NCI-H2029 treated with DMSO at 0.1 percent for 48 hours (cell line): ENCODE measurements at places on chromosomes 7 and 10.
A peak's percentile ranks its signal among the peaks of the same experiment; 100 is the strongest.

GRCh38 chr10:64503429-64503828 lies 982.2 kb downstream of the REEP3 start:
- no peak for DNase-seq

GRCh38 chr10:125843603-125844329 lies 20.4 kb downstream of the BCCIP start:
- no peak for DNase-seq

GRCh38 chr7:42107484-42108240 lies 129.3 kb downstream of the GLI3 start:
- DNase-seq, result no peak

GRCh38 chr7:27965650-27966049 lies 214.9 kb downstream of the JAZF1 start:
- DNase-seq, result no peak

DNA sequence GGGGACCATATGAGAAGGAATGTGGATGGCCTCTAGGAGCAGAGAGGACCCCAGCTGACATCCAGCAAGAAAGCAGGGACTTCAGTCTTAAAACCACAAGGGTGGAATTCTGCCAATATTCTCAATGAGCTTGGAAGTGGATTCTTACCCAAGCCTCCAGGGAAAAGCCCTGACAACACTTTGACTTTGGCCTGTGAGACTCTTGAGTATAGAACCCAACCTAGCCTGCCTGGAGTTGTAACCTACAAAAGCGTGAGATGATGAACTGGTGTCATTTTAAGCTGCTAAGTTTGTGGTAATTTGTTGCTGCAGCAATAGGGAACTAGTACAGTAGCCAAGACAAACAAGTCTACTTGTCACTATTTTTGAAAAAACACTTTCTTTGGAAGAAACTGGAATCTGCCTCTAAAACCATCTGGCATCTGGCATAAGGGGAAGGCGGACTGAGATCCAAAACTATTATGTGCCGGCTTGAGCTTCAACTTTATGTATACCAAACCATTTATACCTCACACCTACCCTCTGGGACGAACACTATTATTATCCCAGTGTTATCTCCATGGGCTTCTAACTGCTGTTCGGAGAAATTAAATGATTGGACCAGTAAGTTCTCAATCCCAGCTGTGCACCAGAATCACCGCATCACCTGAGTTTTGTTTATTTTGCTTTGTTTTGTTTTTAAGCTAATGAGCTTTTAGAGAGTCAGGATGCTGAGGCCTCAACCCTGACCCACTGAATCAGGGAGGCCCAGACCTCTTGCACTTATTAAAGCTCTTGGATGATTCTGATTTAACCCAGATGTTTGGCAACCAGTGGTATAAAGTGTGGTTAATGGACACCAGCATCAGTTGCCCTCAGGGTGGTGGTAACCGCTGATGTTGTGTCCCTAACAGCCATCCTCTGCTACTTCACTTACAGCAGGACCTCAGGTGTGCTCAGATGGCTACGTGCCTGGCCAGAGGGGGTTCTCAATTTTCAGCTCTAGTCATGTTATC lies 83.0 kb downstream of the C1GALT1 start:
- DNase-seq, result no peak

DNA sequence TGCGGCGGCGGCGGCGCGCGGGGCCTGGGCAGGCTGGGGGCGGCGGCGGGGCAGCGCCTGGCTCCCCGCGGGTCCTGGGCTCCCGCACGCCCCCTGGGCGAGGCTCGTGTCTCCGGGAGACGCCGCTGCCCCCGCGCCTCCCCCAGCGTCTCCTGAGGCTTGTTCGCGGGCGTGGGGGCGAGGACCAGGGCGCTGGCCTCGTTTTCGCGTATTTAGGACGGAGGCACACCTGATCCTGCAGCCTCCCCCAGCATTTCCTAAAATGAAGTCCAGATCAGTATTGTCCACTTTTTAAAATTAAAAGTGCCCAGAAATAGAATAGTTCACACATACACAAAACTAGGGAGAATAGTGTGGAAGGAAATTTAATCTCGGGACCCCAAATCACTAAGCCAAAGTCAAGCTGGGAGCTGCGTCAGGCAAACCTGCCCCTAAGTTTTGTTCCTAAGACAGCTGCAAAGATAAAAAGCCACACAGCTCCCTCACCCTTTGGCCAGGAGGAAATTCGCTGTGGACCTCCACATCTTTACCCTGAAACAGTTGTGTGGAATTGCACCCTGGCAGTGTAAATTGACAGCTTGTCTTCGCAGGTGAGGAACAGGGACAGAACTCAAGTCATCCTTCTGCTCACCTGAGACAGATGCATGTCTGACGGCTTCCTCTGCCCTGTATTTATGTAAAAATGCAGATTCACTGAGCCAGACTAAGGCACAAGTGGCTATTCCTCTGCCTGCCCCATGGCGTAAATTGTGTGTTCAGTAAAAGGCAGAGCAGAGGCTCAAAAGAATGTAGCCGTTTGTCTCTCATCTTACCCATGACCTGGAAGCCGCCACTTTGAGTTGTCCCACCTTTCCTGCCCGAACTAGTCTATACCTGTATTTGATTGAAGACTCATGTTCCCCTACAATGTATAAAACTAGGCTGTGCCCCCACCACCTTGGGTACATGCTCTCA lies 740 bp downstream of the GALNT11 start:
- DNase-seq, result no peak

DNA sequence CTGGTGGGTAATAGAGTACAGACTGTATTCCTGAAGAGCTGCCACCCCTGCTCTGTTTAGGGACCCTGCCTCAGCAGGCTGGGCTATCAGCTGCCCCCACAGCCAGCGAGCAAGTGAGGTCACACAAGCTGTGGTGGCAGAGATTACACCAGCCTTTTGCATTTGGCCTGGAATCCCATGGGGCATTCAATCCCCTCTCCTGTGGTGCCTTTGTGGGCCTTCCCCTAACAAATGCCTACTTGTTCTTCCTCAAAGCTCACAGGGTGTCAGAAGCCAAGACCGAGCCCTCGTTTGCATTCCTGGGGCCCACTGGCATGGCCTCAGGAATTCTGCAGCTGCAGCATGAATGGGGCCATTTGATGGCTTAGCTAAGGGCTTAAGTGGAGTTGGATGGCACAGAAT lies 212.7 kb upstream of the PHYHIPL start:
- no peak for DNase-seq

DNA sequence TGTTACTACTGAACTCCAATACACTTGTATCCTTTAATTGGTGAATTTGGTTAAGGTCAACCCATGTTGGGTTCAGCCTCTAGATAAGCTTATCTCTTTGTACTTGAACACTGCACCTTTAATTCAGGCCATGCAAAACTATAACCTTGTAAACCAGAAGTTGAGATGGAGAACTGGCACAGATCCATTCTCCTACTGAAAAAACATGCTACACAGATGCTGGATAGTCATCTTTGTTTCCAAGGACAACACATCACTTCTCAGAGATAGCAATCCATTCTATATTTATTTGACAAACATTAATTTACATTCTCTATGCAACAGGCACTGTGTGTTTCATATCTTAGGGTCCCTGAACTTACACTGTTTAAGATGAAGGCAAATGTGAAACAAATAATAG lies 2.9 kb upstream of the CDK14 start:
- DNase-seq, result no peak

GRCh38 chr7:135178364-135178763 lies 7.9 kb upstream of the CYREN start:
- no peak for DNase-seq

GRCh38 chr7:2114052-2114451 lies 118.7 kb downstream of the MAD1L1 start:
- no peak for DNase-seq

DNA sequence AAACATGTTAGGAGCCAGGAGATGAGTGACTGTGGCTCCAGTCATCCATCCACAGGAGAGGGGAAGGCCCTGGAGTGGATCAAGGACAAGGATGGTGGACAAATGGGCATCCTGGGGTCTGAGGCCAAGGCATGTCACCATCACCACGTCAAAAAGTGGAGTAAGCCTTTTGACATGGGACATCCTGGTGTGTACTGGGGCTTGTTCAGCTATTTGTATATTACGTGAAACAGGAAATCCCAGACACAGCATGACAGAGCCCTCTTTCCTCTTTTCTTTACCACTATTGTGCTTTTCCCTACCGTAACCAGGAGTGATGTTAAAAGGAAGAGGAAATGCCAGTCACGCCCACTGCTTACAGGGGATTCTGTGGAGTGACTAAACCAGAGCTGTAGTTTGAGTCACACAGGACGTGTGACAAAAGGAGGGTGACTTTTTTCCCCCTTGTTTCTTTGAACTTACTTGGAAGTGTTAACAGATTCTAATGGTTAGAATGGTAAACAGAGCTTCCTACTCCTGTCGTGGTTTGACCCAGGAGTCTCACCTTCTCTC lies 15.4 kb downstream of the ACSL5 start:
- DNase-seq, result no peak

- no peak for DNase-seq
Measured at GRCh38 chr7:81857385-81857784, 87.5 kb upstream of the HGF start.

DNA sequence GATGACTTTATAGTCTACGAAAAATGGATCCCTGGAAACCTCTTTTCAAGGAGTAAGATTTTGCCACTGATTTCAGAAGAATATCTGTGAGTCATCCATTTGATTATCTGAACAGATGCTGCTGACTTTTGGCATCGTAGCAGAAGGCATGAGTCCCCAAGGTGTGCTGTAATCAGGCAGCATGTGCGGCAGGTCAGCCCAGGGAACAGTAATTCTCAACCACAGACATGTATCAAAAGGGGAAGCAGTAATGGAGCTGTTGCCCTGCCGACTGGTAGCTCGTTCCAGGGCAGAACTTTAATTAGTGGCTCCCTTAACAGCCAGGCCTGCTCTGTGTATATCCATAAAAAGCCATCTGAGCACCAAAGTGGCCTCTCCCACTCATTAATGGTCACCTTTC lies 5.7 kb upstream of the VWC2 start:
- DNase-seq, result no peak

GRCh38 chr10:60729106-60729505 lies 49.2 kb upstream of the CDK1 start:
- DNase-seq, result no peak

DNA sequence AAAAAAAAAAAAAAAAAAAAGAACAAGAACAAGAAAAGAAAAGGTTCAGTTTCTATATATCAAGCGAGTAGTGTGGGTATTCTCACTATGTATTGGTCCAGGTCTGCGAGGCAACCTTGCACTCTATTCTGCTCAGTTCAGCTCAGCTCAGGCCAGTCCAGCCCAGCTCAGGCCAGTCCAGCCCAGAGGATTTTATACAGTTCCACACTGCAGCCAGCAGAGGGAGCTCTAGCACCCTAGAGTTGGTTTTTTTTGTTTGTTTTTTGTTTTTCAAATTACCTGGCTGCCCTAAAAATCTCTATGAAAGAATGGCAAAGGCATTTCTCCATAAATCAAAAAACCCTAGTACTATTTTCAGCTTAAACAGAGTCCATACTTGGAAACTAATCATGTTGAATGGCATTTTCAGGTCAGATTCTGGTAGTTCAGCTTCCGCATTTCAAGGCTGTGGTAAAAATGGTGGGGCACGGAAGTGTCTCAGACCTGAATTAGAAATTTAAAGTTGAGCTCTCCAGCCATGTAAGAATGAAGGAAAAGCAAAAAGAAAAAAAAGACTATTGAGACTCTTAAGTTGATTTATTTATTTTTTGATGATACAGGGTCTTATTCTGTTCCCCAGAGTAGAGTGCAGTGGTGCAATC lies 55.2 kb upstream of the GSDME start:
- peak; percentile 62 for DNase-seq

DNA sequence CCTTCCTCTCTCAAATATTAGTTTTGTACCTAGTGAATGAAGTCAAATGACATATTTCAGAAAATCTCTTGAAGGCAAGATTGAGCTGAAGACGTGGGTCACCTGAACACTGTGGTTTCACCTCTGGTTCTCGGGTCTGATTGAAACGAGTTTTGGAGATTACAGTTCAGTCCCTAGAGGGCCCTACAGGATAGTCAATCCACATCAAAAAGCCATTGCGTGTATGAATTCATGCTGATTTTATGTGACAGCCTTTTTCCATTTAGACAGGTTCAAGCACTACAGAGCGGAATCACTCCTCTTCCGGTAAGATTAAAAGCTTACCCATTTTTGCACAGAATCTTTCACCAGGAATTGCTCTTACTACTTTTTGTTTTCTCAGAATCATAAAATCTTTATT lies 62.2 kb downstream of the VIM start:
- DNase-seq, result no peak

DNA sequence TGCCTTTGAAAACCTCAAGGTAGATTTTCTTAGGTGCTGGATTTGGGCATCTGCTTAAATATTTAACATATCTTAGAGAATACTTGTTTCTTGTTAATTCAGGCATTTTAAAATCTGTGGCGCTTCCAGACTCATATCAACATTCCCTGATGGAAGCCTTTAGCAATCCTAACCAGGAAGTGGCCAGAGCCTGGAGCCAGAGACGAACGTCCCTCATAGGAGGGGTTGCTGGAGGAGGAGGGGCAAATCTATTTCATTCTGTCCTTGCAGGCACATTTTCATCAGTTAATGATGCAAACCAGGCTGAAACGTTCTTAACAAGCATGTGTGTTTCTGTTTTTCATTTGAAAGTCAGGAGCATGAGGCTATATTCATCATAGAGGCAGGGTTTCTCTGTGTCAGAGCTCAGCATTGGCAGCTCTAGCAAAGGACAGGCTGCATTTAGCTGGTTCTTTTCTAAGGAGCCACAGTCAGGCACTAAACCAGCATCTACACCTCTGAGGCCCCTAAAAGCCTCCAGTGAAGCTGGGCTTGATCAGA lies 17.8 kb upstream of the IFIT2 start:
- DNase-seq, result no peak

GRCh38 chr7:104241538-104242209 lies 33.9 kb upstream of the ORC5 start:
- no peak for DNase-seq

GRCh38 chr10:21293518-21294356 lies 231.7 kb downstream of the SKIDA1 start:
- DNase-seq, result no peak

- DNase-seq, result no peak
Measured at GRCh38 chr7:70153933-70154332, 555.7 kb downstream of the AUTS2 start.

GRCh38 chr10:130763491-130763890 lies 548.0 kb downstream of the TCERG1L start:
- no peak for DNase-seq

- DNase-seq, result no peak
Measured at GRCh38 chr10:52226197-52226847, 87.8 kb upstream of the DKK1 start.

DNA sequence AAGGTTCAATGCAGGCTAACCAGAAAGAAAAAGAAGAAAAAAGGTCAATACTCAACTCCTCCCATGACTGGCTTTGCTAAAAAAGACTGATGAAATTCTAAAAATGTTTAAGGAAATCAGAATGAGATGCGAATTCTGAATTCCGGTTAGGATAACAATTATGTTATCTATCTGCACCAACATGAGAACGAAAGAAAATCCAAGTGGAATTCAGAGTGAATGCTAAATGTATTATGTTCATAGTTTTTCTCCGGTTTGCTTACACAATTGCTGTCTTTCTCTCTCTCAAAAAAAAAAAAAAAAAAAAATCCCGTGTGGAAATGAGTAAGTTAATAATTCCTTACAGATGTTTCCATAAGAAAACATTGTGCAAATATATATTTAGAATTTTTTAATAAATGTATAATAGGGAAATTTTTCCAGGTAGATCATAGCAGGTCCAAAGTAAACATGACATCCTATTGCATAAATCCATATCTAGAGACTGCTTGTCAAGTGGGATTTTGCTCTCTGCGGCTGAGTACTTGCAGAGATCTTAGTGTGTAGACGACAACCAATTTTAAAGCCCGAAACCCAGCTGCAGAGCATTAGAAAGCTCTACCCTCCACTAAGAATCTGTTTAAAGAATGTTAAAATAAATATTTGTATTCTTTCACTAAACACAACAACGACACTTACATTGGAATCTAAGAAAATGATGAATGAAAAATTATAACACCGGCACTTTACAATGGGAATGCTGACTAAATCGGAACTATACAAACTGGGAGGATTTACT lies 104.0 kb downstream of the JAZF1 start:
- DNase-seq, result no peak
